Activated naive CD4-positive, alpha-beta T cell treated with anti-CD3 and anti-CD28 coated beads for 36 hours (primary cell): ENCODE measurements at places on chromosomes 5 and 9. TPM values are rescaled to one million over a fixed set of nuclear protein-coding genes. Genes with fewer than 3 reads are reported as not detected.
A peak's percentile ranks its signal among the peaks of the same experiment; 100 is the strongest.

- H3K27me3 ChIP-seq, result peaks cover 6% of the 10 kb centered on the region
- H3K36me3 ChIP-seq, result no peaks in the 10 kb centered on the region
- no peak overlapping the region for H3K4me3 ChIP-seq
- no peak overlapping the region for H3K27ac ChIP-seq
- peak; percentile 60 for DNase-seq
- H3K4me1 ChIP-seq, result peaks cover 15% of the 10 kb centered on the region
These were observed 184.2 kb downstream of the EFNA5 start for GRCh38 chr5:107486489-107486888.

The PDLIM4 gene
- total RNA-seq, result not detected

The GADD45G gene
- total RNA-seq, result 0.72 TPM

GRCh38 chr9:103789686-103790085 is 304.4 kb upstream of the SMC2 start:
- H3K27ac ChIP-seq, result no peak overlapping the region
- H3K27me3 ChIP-seq, result peaks cover 3% of the 10 kb centered on the region
- no peaks in the 10 kb centered on the region for H3K4me1 ChIP-seq
- H3K36me3 ChIP-seq, result no peaks in the 10 kb centered on the region

GRCh38 chr5:80122579-80122978 is 87.4 kb downstream of the THBS4 start:
- DNase-seq, result no peak
- H3K36me3 ChIP-seq, result peaks cover 4% of the 10 kb centered on the region
- H3K27me3 ChIP-seq, result no peaks in the 10 kb centered on the region
- no peak overlapping the region for H3K4me3 ChIP-seq
- H3K27ac ChIP-seq, result no peak overlapping the region

- peaks cover 54% of the 10 kb centered on the region for H3K4me1 ChIP-seq
- H3K27ac ChIP-seq, result peak overlapping the region; percentile 43
- peak; percentile 81 for DNase-seq
- H3K4me3 ChIP-seq, result peak overlapping the region; percentile 32
- no peaks in the 10 kb centered on the region for H3K27me3 ChIP-seq
These were observed 100.1 kb upstream of the DHFR start for GRCh38 chr5:80754900-80755299.

- H3K27ac ChIP-seq, result no peak overlapping the region
- peaks cover 4% of the 10 kb centered on the region for H3K4me1 ChIP-seq
- no peak for DNase-seq
- no peaks in the 10 kb centered on the region for H3K27me3 ChIP-seq
These were observed 85.3 kb downstream of the SLC38A9 start for GRCh38 chr5:55626790-55627189.

The FIBCD1 gene
- total RNA-seq, result not detected

- no peaks in the 10 kb centered on the region for H3K27me3 ChIP-seq
- peaks cover 4% of the 10 kb centered on the region for H3K4me1 ChIP-seq
- H3K36me3 ChIP-seq, result no peaks in the 10 kb centered on the region
- H3K4me3 ChIP-seq, result no peak overlapping the region
- no peak for DNase-seq
These were observed 110.1 kb downstream of the OSTF1 start for GRCh38 chr9:75198436-75198835.

DNA sequence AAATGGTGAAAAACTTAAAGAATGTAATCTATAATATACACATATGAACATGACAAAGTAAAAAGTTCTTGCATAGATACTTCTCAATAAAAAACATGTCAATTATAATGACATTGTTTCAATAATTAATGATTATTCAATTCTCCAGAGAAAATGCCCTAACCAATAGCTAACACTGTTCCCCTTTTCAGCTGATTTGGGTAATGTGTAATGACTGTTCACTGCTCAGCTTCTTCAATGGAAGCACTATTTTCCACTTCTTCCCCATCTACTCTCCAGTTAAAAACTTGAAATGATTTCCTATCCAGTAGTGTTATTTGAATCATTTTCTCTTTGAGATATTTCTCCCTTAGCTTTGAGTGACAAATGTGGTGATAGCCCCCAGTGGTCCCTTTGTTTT is 62.3 kb downstream of the CEP120 start:
- DNase-seq, result no peak
- H3K4me3 ChIP-seq, result no peak overlapping the region
- H3K27me3 ChIP-seq, result no peaks in the 10 kb centered on the region
- no peaks in the 10 kb centered on the region for H3K4me1 ChIP-seq

The NMUR2 gene
- total RNA-seq, result not detected

DNA sequence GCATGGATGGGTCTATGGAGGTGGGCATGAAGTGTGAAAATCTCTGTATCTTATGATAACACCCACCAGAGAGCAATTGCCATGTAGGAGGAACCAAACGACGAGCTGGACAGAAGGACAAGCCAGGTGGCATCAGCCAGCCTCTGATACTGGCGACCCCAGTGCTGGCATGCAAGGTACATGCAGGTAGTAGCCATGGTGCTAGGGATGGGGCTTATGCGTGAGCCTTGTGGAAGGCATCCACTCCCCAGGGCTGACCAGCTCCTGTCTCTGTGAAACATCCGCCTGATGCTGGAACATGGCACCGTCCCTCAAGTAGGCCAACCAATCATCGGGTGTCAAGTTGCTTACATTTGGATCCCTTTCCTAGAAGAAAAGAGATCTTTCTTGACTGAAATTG is 412.9 kb downstream of the GADD45G start:
- H3K4me1 ChIP-seq, result no peaks in the 10 kb centered on the region
- H3K4me3 ChIP-seq, result no peak overlapping the region
- no peak for DNase-seq
- H3K36me3 ChIP-seq, result no peaks in the 10 kb centered on the region
- no peak overlapping the region for H3K27ac ChIP-seq

DNA sequence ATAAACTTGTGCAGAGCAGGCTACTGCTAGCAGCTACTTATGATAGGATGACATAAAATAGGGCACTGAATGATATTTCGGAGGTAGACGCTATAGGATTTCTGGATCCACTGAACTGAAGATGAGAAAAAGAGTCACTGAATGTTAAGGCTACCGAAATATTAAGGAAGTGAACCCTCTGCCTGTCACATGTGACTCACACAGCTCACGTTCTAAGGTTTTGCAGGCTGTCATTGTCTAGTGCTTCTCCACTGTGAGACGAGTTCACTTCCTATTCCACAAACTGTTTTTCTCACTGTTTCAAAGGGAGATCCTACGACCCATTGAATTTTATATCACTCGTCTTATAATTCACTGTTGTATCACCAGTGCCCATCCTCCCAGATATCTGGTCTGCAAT is 100.8 kb downstream of the CTNND2 start:
- peaks cover 1% of the 10 kb centered on the region for H3K27me3 ChIP-seq
- H3K4me3 ChIP-seq, result no peak overlapping the region
- H3K36me3 ChIP-seq, result no peaks in the 10 kb centered on the region
- no peak for DNase-seq

DNA sequence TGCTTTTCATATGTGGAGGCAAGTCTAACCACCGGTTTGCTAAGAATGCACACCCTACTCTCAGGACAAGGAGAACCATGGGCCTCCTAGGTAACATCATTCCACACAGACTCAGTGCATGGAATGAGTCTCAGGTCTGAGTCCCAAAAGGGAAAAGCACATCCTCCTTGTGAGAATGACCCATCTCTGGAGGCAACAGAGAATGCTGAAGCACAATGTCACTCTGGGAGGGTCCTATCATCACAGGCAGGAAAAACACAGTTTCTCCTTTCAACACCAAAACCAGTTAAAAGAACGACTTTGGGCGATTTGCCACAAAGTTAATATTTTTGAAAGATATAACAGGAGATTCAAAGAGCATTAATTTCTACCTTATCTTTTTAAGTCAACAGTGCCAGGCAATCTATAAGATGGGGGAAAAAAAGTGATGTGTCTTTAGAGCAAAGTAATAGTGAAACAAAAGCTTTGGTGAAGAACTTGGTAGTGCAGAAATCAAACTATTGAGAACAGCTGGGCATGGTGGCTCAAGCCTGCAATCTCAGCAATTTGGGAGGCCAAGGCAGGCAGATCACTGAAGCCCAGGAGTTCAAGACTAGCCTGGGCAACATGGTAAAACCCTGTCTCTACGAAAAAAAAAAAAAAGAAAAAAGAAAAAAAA is 97.3 kb downstream of the OXCT1 start:
- peaks cover 27% of the 10 kb centered on the region for H3K36me3 ChIP-seq
- no peak overlapping the region for H3K27ac ChIP-seq
- no peak overlapping the region for H3K4me3 ChIP-seq
- no peak for DNase-seq

GRCh38 chr5:152688561-152689249 is 283.6 kb upstream of the NMUR2 start:
- H3K4me3 ChIP-seq, result no peak overlapping the region
- no peak overlapping the region for H3K27ac ChIP-seq
- DNase-seq, result no peak

The SET gene
- 669 TPM for total RNA-seq

- H3K27ac ChIP-seq, result no peak overlapping the region
- DNase-seq, result peak; percentile 42
- peaks cover 36% of the 10 kb centered on the region for H3K27me3 ChIP-seq
- peaks cover 10% of the 10 kb centered on the region for H3K4me1 ChIP-seq
- peak overlapping the region; percentile 80 for H3K4me3 ChIP-seq
These were observed 131.6 kb upstream of the NIPBL start for GRCh38 chr5:36744773-36745589.

- no peak overlapping the region for H3K27ac ChIP-seq
- H3K4me1 ChIP-seq, result peaks cover 16% of the 10 kb centered on the region
- no peaks in the 10 kb centered on the region for H3K36me3 ChIP-seq
- H3K4me3 ChIP-seq, result no peak overlapping the region
- DNase-seq, result no peak
These were observed 136.9 kb upstream of the KLF9 start for GRCh38 chr9:70551396-70551795.

DNA sequence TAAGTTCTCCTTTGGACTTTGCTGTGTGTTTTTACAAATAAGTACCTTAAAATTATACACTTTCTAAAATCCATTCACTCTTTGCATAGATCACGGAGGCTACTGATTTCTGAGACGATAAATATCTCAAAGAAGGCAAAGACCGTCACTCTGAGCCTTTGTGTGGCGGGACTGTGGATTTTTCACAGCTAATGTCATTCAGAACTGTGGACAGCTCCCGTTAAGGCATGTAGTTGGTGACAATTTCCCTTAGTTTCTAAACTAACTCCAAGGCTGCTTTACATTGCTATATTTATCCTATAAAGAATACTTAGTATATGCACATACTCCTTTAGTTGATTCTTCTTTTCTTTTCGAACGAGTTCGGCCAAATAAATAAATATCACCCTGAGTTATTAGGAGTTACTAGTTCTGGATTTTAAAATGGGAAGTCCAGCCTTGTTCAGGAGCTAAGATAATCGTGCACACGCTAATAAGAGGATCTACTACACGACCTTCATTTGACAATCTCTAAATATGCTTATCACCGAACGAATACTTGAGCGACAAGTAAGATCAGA is 1.8 kb downstream of the HCN1 start:
- peaks cover 2% of the 10 kb centered on the region for H3K36me3 ChIP-seq
- peaks cover 5% of the 10 kb centered on the region for H3K4me1 ChIP-seq
- no peak overlapping the region for H3K4me3 ChIP-seq
- H3K27ac ChIP-seq, result no peak overlapping the region

DNA sequence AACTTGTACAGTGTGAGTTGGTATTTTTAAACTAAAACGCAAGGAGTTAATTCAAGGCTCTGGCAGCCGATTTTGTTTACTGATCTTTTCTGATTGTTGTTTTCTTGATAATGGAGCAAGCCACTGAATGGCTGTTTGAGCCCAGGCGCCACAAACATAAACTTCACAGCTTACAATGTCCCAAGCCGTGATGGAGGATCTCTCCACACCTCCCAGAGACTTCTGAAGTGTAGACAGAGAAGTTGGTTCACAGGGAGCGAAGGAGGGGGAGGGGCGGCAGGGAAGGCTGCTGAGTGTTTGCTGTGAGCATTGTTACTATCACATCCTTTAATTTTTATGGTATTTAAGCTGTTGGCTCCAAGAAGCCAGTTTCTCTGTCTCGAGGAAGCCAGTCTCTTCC is 14.7 kb downstream of the ISL1 start:
- H3K27me3 ChIP-seq, result peaks cover 54% of the 10 kb centered on the region
- H3K4me1 ChIP-seq, result no peaks in the 10 kb centered on the region
- H3K36me3 ChIP-seq, result no peaks in the 10 kb centered on the region
- H3K4me3 ChIP-seq, result no peak overlapping the region

DNA sequence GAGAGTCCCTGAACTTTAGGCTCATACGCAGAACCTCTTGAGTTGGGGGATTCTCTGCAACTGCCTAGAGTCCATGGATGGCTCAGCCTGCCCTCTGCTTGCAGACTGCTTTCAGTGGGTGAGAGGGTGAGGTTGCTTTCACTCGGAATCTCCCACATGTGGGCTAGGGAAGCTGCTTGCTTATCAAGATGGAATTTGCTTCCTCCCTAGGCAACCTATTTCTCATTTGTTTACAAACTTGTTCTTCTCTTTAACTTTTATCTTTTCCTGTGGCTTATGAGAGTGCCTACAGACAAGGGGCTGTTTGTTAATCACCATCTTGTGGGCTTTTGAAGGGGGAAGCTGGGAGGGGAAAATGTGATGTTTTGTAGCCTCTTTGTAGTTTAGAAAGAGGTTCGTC is 10.0 kb downstream of the TLE4 start:
- peak overlapping the region; percentile 62 for H3K4me3 ChIP-seq
- no peaks in the 10 kb centered on the region for H3K27me3 ChIP-seq
- DNase-seq, result peak; percentile 52

The SLC25A48 gene
- not detected for total RNA-seq
